ENCODE measurements at places on chromosomes 16 and 17. TPM values are rescaled to one million over a fixed set of nuclear protein-coding genes. Genes with fewer than 3 reads are reported as not detected.

PNMT gene
- total RNA-seq = 22.9 TPM

SBK1 gene
- 0.92 TPM for total RNA-seq

- DNase-seq = no peak
Observed at GRCh38 chr17:7080456-7081041, 498 bp upstream of the CLEC10A start.

- no peak for DNase-seq
Observed at GRCh38 chr16:65833171-65833871, 533.2 kb upstream of the CDH5 start.

DNA sequence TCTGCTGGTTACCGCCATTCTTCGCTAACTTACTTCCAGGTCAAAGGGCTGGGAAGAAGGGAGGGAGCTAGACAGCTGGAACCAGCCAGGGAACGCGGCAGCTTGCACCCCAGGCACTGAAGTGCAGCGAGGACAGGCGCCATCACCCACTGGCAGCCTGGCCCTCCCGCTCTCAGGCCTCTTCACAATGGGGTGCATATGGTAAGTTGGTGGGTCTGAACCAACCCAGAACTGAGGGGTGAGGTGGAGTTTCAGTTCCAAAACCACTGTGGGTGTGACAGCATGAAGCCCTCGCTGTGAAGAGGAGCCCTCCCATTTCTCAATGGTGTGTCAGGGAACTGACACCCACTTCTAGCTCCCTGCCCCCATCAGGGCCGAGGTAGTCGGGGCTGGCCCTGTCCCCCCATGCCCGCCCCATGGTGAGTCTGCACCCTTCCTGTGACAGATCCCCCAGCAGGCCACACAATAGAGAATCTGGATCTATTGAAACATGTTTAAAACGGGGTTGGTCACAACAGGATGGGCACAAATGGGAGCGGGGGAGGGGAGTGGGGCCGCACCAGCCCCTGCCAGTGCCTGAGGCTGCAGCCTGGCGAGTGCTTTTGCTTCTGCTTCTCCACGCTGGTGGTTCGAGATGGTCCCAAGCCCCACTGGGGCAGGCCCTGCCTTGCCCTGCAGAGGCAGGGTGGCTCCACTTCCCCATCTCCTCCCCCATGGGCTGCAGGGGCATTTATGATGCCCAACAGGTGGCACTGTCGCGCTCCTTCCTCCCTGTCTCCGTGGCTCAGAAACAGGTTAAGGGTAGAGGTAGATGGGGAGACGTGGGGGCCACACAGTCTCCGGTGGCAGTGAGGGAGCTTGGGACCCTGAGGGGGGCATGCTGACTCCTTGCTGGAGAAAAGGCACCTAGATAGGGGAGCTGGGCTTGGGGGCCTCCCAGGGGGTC, 2.3 kb downstream of the LIMD2 start:
- DNase-seq = no peak

GRCh38 chr16:30874821-30875717, 18.8 kb downstream of the BCL7C start:
- DNase-seq = no peak

- DNase-seq = no peak
Observed at GRCh38 chr17:73998653-73999645, 204.5 kb upstream of the RPL38 start.

GRCh38 chr16:59881376-59881775, 1147.3 kb upstream of the GOT2 start:
- DNase-seq = no peak
